ENCODE measurements at places on chromosomes 6 and 20.

- DNase-seq = no peak
These were observed at the start of gene SPACA1 for GRCh38 chr6:88047510-88048150. Gene SPACA1 (plus strand): TSS chr6:88047841. CDS start chr6:88047906, 65 bp downstream.

DNA sequence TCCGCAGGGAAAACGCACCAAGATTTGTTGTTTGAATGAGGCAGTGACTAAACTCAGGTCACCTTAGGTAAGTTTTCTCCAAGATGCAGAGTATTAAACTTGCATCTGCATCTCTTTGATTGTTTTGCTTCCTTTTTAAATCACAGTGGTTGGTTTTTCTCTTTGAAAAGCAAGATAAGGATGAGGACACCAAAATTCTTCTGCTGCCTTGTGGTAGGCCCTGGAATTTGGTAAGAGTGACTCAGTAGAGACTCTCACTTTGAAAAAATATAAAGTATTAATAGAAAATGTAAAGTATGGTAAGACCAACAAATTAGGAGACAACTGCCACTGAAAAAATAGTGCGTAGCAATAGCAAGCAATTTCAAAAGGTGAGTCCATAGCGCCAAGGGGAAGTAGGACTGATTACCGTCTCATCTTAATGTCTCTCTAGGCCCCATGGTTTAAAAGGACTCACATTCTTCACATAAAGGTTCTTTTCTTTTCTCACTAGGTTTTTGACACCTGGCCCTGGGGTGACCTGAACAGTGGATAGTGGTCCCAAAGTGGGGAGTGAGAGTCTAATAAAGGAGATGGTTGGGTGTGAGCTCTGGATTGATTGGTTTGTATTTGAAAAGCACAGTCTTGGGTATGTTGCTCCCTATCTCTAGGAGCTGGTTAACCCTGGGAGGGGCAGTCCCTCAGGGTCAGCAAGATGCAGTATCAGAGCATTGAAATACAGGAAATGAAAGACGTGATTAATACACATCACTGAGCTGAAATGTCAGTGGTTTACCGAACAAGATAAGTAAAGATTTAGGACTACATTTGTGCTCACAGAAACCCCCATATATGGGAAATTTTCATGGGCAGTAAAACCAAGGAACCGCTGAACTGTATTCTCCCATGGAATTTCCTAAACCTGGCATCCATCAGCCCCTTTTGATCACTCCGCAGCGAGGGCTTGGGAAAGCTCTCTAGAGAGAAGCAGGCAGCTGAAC lies 221.2 kb downstream of the SLC24A3 start:
- peak; percentile 50 for DNase-seq

GRCh38 chr6:24968783-24969182 lies 33.0 kb upstream of the RIPOR2 start:
- DNase-seq = no peak

DNA sequence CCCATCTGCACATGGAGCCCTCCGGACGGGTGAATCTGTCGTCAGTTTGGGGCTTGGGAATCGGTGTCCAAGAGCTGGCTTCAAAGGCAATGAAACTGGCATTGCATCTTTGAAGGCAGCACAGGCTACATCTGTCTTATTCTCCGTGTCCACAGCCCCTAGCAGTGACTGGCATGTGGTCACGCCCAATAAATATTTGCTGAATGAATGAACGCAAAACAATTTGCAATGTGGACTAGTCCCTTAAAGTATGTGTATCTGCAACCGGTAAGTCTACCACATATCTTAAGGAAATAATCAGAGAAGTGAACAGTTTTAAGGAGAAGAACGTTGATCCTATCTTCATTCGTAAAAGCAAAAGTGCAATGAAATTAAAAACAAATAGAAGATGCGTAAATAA lies 8.0 kb upstream of the PMEPA1 start:
- peak; percentile 36 for DNase-seq

DNA sequence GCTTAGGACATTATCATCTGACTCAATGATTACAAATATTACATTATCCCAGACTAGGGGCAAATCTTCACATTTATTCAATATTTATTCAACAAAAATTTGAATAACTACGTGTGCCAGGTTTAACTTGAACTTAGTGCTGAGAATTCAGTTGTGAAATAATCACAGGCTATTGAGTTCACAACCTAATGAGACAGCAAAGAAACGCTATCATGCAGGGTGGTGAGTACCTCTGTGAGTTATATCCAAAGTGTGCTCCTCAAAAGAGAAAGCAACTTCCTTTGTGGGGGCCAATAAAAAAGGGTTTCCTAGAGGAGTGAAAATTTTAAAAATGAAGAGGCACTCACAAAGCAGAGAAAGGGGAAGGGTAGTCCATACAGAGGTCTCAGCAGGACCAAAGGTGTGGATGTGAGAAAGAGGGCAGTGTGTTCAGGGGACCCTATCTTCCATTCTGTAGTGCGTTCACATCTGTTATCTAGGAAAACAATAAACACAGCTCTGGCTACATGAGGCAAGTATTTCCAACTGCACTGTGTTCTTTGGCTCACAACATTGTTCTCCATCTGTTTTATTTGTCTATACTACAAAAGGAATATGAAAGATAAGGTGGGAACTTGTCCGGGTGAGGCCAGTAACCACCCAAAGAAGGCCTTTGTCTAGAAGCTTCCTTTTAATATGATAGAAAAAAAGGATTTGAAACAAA lies 155.4 kb upstream of the MARCKS start:
- DNase-seq = no peak

GRCh38 chr6:88871498-88871897 lies 91.9 kb downstream of the RNGTT start:
- no peak for DNase-seq

DNA sequence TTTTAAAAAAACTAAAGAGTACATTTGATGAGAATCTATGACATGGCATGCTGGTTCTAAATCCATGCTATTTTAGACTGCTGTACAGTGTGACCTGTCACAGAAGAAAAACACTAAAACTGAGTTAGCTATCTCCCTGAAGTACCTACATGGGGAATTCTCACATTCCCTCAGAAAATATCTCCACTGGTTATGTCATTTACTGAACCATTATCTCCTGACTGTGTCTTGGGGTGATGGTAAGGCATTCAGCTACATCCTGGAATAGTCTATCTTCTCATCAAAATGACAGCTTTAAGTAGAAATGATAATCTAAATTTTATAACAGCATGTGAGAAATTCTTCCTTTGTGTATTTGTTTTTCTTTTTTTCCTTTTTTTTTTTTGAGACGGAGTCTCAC lies 172.1 kb upstream of the HTR1E start:
- no peak for DNase-seq

DNA sequence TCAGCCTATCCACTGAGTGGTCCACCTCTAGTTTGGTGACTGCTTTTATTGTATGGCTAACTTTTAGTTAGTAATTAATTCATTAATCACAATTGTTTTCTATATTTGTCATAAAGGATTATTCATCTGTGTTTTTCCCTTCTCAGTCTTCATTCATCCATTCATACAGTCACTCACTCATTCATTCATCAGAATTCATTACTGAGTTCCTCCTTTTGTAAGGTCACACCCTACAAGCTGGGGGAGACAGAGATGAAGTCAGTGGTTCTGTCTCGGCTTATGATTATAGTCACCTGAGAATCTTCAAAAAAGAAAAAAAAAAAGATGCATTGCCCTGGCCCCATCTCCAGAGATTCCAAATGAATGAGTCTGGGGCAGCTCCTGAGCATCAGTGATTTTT lies 257.1 kb downstream of the ADGB start:
- no peak for DNase-seq

GRCh38 chr20:44115762-44116644 lies 71.0 kb downstream of the JPH2 start:
- no peak for DNase-seq

- no peak for DNase-seq
These were observed 23.6 kb downstream of the L3MBTL1 start for GRCh38 chr20:43531091-43531443.

- DNase-seq = no peak
These were observed 434.6 kb downstream of the LMBRD1 start for GRCh38 chr6:69362209-69362608.

GRCh38 chr6:142851601-142852000 lies 93.4 kb downstream of the HIVEP2 start:
- no peak for DNase-seq

- no peak for DNase-seq
These were observed 259.6 kb upstream of the EPHA7 start for GRCh38 chr6:93678841-93679454.

DNA sequence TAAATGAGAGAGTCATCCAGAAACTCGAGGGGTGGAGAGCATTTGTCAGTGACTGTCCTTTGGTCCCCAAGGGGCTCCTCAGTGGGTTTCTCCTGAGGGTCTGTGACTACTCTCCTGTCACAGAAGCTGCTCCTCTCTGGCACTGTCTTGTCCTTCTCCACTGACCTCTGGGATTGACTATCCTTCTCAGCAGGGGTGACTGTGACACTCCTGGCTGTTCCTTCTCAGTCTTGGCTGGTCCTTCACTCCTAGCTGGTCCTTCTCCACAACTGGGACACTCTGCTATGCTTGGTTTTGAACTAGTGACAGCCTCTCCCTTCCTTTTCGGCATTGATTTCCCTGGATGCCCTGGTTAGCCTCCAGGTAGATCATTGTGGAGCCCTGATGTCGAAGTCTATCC lies 33.5 kb downstream of the DYNLT1 start:
- DNase-seq = no peak

GRCh38 chr6:11229655-11230046 lies 2.8 kb downstream of the NEDD9 start:
- DNase-seq = no peak

- DNase-seq = no peak
These were observed 233.6 kb upstream of the MAP3K7 start for GRCh38 chr6:90820436-90820835.

GRCh38 chr6:56753811-56754210 lies 111.1 kb upstream of the DST start:
- no peak for DNase-seq

DNA sequence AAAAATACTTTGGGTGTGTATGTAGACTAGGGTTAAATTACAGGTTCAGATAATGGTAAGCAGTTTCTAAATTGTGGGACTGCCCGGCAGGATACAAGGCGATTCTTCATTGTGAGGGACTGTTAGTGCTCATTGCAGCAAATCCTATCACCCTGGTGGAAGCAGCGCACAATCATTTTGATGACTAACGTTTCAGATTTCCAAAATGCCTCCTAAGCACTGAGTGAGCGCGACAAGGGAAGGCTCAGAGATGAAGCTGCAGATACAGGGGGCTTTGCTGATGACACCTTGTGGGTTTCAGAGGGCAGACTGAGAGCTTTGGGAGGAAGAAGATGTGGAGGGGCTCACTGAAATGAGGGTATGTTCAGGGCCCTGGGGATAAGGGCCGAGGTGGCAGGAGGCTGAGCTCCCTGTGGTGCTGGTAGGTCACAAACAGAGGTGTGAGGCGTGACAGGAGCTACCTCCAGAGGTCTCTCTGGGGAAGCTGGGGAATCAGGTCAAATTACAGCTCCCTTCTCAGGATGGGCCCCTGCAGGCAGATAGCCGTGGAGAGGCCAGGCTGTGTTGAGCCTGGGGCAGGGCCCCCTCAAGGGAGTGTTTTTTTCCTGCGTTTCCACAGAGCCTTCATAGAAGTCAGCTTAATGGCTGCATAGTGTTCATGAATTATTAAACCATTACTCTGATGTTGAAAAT lies 84.5 kb upstream of the FYN start:
- no peak for DNase-seq

DNA sequence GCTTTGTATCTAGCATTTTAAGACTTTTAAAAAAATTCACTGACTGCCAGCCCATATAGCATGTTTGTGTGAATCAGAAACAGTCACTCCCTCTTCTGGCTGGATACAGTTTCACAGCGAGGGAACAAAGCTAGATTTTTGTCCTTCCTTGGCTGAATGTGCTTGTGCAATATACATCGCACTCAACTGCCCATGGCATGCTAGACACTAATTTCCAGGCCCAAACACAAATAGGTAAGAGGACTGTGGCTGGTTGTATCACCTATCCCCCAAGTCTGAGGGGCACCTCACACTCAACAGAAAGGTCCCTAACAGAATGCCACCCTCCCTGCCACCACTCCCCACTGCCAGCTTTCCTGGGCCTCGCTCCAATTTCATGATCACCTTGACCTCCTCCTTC lies 16.2 kb upstream of the BLCAP start:
- peak; percentile 63 for DNase-seq

DNA sequence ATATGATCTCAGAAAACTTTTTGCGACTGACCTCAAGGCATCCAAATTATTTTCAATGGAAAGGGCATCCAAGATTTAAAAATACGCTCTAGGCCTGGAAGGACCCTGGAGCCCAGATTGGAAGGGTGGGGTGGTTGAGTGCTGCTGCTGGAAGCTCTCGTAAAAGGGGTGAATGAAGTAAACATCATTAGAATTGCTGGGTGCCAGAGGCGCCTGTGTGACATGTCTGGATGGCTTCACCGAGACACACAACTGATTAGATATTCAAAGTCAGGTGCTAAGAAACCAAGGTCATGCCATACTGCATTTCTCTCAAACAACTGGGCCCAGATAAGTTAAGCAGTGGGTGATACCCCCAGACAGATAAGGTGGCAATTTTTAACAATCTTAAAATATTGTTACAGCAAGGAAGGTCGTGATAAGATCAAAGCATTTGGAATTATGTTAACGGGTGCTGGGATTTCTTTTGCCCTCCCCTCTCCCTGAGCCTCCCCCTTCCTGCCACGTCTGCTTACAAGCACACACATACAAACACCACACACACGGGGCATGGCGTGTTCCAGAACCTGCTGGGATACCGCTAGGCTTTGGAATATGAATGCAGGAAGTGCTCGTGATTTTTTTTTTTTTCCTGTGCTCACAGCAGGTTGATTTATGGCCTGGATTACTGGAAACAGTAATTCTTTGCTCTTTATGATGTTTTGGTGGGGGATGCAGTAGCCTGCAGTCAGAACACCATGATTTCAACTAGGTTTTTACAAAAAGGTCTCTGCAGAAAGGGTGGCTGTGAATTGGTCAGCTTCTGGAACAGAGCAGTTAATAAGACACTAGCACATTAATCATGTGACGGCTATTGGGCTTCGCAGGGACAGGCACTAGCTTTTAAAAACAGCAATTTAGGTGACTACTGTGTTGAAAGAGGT lies 551.2 kb downstream of the QKI start:
- no peak for DNase-seq

DNA sequence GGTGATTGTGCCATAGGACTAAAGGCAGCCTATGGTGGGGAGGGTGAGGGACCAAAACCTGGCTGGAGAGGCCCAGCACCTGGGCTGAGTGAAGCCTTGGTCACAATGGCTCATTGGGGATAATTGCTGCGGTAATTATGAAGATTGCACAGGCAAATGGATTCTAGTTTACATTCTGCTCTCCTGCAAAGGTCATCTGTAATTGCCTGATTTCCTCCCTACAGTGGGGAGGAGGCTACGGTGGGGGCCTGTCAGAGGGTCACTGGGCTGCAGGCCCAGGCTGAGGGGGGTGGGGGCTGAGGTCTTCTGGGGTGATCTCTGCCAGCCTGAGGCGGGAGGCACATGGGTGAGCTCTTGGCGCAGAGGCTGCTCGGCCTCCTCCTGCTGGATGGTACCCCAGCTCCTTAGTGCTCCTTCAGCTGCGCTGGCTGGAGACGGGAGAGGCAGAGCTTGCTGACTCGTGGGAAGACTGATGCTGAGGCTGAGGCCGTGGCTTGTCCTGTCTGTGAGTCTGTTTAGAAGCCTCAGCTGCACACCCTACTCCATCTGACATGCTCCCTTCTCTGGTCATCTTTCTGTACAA lies 30.3 kb downstream of the PACSIN1 start:
- no peak for DNase-seq
